ENCODE measurements at places on chromosomes 5 and 9. TPM values are rescaled to one million over a fixed set of nuclear protein-coding genes. Genes with fewer than 3 reads are reported as not detected.

Gene ZNF484
- total RNA-seq: 6.7 TPM

Gene SHROOM1
- 20.9 TPM for total RNA-seq

Gene DNM1
- 2.9 TPM for total RNA-seq

DNA sequence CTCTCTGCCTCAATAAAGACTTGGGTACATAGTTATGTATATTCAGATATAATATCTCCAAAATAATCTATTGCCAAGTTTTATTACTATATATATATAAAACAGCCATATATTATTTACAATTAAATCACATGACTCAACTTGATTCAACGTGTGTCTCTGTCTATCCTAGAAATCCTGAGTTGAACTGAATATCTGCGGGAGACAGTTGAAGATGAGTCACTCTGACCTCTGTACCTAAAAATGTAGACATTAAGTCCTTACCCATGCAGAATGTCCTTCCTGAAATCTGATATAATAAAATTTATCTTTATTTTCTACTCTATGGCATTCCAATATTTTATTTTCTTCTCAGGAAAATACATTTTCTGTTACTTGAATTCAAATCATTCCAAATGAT is 218.2 kb upstream of the PRDM9 start:
- no peak for DNase-seq
- no peaks in the 10 kb centered on the region for H3K27me3 ChIP-seq
- no peak overlapping the region for H3K4me3 ChIP-seq
- no peaks in the 10 kb centered on the region for H3K4me1 ChIP-seq
- no peak overlapping the region for H3K27ac ChIP-seq

GRCh38 chr9:30504502-30504905 is 1879.9 kb upstream of the ACO1 start:
- DNase-seq: no peak
- H3K4me3 ChIP-seq: no peak overlapping the region
- H3K4me1 ChIP-seq: no peaks in the 10 kb centered on the region
- H3K27ac ChIP-seq: no peak overlapping the region

- DNase-seq: no peak
- no peaks in the 10 kb centered on the region for H3K27me3 ChIP-seq
- H3K4me3 ChIP-seq: no peak overlapping the region
- no peaks in the 10 kb centered on the region for H3K36me3 ChIP-seq
- H3K4me1 ChIP-seq: peaks cover 8% of the 10 kb centered on the region
These were observed 220.0 kb downstream of the ESM1 start for GRCh38 chr5:54765165-54766028.

GRCh38 chr5:140642718-140643117 is 3.5 kb downstream of the TMCO6 start:
- peaks cover 4% of the 10 kb centered on the region for H3K36me3 ChIP-seq
- no peaks in the 10 kb centered on the region for H3K27me3 ChIP-seq

All from endothelial cell of umbilical vein (primary cell).